ENCODE measurements at places on chromosomes 4 and X.

DNA sequence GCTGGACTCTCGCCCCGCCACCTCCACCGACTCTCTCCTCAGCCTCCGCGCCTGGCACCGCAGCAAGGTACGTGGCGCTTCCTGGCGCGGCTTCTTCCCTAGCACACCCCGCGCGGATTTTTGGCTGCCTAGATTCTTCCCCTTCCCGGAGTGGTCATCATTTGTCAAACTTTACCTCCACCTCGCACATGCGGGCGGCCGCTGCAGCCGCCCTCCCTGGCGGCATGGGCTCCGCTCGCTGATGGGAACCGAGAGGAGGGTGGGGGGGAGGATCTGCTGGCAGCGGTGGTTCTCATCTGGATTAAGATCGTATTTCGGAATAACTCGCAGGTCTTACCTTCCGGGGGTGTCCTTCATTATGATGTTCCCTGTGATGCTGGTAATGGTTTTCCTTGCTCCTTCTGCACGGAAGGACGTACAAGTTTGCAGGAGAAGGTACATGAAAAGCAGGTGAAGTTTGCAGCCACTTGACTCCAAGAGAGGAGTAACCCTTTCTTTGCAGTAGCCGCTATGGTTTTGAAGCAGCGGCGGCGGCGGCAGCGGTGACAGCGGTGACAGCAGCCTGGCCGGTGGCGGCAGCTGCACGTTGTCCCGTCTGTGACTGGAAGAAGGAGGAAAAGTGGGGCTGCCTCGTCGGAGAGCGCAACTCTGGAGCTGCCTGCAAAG, 2183.9 kb upstream of the TENM3 start:
- DNase-seq: peak; percentile 47

- no peak for DNase-seq
Observed at GRCh38 chrX:95291561-95291960, 1393.1 kb upstream of the DIAPH2 start.

- DNase-seq: no peak
Observed at GRCh38 chr4:39291686-39292085, 74.5 kb downstream of the RFC1 start.

- DNase-seq: no peak
Observed at GRCh38 chr4:60655356-60655755, 544.8 kb upstream of the ADGRL3 start.

DNA sequence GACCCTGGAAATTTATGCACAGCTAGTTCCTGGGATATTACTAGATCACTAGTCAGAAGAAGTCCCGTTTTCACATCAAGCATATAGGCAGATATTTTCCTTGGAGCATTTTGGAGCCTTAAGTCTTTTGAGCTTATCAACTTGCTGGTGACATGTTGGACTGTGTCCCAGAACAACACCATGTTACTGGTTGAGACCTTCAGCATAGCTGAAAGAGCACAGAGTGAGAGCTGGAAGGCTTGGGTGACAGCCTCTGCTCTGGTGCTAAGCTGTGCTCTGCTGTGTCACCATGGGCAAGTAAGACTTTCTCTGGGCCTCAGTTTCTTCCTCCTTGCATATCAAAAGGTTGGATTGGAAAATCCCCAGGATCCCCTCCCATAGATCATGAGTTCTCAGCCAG, 116.6 kb upstream of the FRMPD4 start:
- DNase-seq: no peak

All from HL-60 (cell line).